ENCODE measurements at places on chromosomes 16 and 17.

DNA sequence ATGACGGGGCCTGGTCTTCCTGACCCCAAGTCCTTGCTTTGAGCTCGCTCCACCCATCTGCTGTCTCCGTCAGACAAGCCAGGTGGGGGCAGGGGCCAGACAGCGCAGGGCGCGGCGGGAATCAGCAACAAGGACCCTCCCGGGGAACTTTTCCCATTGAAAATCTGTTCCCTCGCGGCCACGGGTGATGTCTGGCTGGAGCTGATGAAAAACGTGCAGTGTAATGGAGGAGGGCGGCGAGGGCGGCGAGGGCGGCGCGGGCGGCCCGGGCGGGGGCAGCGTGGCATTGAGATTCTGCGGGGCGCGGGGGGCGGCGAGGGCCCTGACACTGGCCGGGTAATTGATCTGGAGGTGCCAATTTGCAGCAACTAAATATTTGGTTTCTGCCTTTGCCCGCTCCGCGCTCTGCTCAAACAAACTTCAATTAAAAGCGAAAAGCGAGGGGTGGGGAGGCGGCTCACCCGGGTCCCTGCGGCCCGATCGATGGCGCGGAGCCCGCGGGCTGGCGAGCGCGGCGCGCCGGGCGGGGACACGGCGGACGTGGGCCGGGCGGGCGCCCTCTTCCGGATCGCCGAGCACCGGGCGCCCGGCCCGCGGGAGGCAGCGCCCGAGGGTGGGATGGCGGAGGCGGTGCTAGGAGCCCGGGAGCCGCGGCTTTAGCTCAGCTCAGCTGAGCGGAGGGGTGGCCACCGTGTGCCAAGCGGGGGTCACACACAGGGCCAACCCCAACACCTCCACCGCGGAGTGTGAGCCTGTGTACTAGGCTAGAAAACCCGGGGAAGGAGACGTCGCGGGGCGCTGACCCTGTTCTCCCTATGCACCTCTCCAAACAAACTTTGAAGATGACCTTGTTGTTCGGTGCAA lies 32.4 kb downstream of the DCAKD start:
- DNase-seq, result no peak

GRCh38 chr17:32551186-32551955 lies 64.6 kb downstream of the CDK5R1 start:
- no peak for DNase-seq

DNA sequence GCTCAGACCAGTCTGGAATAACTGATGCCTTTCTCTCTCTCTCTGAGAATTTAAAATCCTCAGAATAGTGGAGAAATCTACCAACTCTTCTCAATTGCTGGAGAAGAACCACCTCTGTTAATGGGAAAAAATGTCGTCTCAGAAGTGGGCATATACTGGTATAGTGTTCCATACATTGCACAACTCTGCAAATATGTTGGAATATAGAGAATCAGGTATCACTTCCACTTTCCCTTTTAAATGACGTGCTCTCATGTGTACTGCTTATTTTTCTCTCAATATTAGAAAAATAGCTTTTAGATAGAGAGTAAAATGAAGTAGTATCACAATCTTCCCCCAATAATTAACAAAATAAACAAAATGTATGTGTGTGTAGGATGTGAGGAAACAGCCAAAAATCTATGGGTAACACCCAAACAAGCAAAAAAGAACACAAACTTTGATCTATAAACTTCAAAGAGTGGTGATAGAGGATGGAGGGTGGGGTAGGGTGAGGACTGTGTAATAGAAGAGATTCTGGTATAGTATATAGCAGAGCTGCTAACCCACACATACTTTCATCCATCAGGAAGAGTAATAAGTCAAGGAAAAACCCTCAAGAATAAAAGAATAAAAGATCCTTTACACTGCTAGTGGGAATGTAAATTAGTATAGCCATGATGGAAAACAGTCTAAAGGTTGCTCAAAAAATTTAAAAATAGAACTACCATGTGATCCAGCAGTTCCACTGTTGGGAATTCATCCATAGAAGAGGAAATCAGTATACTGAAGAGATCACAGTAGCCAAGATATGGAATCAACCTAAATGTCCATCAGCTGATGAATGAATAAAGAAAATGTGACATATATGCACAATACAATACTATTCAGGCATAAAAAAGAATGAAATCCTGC lies 46.9 kb downstream of the NFATC3 start:
- no peak for DNase-seq

- DNase-seq, result peak; percentile 49
These were observed 499 bp downstream of the PIP4K2B start for GRCh38 chr17:38798614-38799500.

GRCh38 chr17:20202141-20202621 lies 193.0 kb downstream of the SPECC1 start:
- no peak for DNase-seq

DNA sequence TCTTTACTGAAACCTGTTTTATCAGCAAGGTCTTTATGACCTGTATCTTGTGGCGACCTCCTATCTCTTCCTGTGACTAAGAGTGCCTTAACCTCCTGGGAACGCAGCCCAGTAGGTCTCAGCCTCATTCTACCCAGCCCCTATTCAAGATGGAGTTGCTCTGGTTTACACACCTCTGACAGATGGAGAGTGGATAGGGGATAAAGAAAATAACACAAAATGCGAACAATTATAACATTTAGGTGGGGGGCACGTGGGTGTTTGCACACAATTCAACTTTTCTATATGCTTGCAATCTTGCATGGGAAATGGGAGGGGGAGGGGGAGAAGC lies 83.3 kb downstream of the RMI2 start:
- DNase-seq, result no peak

GRCh38 chr17:74490716-74491115 lies 24.3 kb downstream of the CD300A start:
- no peak for DNase-seq

DNA sequence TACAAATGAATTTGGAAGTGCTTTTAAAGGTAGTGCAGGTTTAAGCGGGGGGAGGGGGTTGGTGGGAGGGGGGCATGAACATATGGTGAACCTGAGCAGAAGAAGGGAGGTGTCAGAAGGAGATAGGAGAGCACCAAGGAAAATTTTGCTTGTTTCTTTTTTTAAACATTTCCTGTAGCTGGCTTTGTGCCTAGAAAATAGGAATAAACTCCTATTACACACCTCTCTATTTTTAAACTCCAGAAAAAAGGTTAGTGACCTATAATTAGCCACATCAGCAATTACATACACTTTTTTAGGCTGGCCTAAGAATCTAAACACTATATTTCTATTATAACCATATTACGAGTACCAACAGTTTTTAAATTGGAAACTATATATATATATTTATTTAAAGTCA lies 159.1 kb downstream of the SKAP1 start:
- no peak for DNase-seq

- no peak for DNase-seq
These were observed 11.5 kb downstream of the EPOP start for GRCh38 chr17:38663125-38663751.

DNA sequence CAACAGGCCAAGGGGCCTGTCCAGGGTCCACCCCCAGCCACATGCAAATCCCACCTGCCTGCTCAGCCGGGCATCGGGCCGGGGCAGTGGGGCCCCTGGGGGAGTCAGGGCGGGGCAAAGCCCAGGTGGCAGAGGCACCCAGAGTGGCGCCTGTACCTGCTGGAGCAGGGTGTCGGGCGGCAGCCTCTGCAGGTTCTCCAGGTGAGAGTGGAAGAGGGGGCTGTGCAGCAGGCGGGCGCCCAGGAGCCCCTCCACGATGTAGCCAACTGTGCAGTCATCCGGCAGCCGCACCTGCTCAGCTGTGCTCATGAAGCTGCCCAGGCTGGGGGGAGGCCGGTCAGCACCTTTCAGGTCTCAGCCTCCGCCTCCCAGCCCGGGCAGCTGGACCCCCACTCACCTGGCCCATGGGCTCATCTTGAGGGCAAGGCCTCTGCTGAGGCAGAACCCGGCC lies 2.1 kb downstream of the RFNG start:
- DNase-seq, result no peak

DNA sequence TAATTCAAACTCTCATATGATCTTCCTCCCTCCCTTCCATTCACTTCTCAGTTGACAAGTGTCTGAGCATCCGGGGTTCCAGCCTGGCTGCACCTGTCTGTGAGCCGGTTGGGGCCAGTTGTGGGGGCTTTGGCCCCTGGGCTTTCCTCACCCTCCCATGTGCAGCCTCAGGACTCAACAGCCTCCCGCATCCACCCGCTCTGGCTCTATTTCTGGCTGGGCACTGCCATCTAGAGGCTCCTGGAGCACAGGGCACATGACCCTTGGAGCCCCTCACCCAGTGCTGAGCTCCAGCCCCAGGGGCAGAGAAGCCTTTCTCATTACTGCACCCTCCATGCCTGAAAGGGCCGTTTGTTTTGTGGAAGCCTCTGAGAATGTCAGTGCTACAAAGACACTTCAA lies 43.3 kb downstream of the HAPSTR1 start:
- peak; percentile 41 for DNase-seq

- DNase-seq, result no peak
These were observed 212.3 kb downstream of the ZNF423 start for GRCh38 chr16:49643429-49644144.

- no peak for DNase-seq
These were observed 13.1 kb upstream of the GRB2 start for GRCh38 chr17:75418531-75418930.

- DNase-seq, result no peak
These were observed 68.2 kb downstream of the VAT1L start for GRCh38 chr16:77856438-77857160.

DNA sequence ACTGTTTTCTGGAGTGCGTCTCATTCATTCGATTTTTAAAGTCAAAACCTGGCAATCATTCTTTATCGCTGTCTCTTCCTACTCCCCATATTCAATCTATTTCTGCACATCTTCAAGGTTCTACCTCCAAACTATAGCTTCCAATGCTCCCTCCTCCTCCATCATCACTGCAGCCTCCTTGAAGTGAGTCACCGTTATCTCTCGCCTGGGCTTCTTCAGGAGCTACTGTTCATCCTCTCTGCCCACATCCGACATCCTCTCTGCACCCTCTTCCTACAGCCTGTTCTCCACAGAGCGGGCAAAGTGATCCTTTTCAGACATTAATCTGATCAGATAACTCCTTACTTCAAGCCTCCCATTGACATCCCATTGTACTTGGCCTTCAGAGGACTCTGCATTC lies 144.2 kb upstream of the DNAH9 start:
- no peak for DNase-seq

GRCh38 chr17:72761431-72761830 lies 331.1 kb downstream of the SLC39A11 start:
- DNase-seq, result no peak

DNA sequence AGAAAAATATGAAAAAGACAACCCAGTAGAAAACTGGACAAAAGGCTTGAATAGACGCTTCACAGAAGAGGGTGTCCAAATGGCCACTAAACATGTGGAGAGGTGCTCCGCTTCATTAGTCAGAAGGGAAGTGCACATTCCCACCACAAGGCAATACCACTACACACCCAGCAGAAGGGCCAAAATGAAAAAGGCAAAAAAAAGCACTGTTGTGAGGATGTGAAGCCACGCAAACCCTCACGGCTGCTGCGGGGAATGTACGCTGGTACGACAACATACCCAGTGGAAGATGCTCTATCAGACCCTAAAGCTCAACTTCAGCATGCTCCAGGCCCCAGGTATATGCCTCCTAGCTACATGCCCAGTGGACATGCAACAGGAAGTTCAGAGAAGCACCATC lies 17.0 kb downstream of the PIK3R5 start:
- no peak for DNase-seq

DNA sequence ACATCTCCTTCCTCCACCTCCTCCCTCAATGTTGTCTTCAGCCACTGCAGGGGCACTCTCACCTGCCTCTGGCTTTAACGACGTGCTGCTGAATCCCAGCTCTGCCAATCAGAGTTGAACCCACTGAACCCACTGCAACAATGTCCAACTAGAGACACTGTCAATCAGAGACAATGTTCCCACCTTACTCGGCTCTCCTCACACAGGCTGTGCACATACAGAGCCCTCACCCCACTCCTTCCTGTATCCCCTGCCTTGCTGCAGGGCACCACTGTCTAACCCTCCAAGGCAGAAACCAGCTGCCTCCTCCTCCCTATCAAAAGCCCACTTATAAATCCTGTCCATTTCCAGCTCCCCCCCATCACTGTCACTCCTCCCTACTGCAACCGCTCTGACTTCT lies 58.7 kb downstream of the ANKRD11 start:
- DNase-seq, result no peak

DNA sequence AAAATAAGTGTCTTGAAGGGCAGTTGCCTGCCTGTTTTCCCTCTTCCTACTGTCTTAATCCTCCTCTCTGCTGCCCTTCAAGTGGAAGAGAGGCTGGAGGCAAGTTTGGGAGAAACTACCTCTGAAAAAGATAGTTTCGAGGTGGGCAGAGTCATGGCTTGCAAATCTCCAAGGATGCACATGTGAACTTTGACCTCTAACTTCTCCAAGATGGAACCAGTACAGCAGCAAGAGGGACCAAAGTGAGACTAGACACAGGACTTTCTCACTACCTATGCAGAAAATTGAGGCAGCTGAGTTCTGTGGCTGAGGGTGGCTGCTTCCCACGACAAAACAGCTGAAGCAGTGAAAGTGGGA lies 887 bp upstream of the KCNH4 start:
- no peak for DNase-seq

GRCh38 chr16:66326991-66327513 lies 39.4 kb upstream of the CDH5 start:
- DNase-seq, result no peak

GRCh38 chr16:88346680-88347505 lies 35.9 kb upstream of the ZNF469 start:
- no peak for DNase-seq

All from effector CD8-positive, alpha-beta T cell (primary cell).